Spleen (tissue), 13 donors: ENCODE measurements at places on chromosomes 6 and 20. TPM values are rescaled to one million over a fixed set of nuclear protein-coding genes. Genes with fewer than 3 reads are reported as not detected.

The TUBB2B gene
- total RNA-seq: 0.66 TPM

The BCAS1 gene
- total RNA-seq: not detected

The XKR7 gene
- 0.07 TPM for total RNA-seq

GRCh38 chr6:36885461-36886401 is at the start of gene C6orf89:
TSS of gene C6orf89 (plus strand) at chr6:36885952. CDS start at chr6:36899445, 13,493 bp downstream.
- peak; percentile 99 for DNase-seq

- no peak for DNase-seq
Measured at GRCh38 chr6:34132486-34133185, 13.3 kb downstream of the GRM4 start.

DNA sequence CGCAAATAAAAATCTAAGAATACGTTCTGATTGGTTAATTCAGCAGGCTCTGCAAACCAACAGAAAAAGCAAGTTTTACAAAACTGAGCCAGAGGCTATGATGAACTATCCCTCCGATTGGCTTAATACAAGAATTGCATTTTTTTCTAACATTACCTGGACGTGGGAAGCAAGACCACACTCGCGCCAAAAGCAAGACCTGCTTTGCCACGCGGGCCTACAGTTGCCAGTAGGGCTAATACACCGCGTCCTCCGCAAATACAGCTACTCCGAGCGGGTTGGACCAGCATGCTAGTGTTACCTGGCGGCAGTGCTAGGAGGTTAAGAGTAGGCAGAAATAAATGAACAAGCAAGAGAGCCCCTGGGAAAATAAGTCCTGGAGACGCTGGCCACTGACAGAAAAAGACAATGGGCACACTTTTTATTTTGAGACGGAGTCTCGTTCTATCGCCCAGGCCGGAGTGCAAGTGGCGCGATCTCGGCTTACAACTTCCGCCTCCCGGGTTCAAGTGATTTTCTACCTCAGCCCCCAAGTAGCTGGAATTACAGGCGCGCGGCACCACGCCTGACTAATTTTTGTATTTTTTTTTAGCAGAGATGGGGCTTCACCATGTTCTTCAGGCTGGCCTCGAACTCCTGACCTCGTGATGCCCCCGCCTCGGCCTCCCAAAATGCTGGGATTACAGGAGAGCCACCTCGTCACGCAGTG is 131.9 kb upstream of the BTN3A2 start:
- DNase-seq: peak; percentile 85

DNA sequence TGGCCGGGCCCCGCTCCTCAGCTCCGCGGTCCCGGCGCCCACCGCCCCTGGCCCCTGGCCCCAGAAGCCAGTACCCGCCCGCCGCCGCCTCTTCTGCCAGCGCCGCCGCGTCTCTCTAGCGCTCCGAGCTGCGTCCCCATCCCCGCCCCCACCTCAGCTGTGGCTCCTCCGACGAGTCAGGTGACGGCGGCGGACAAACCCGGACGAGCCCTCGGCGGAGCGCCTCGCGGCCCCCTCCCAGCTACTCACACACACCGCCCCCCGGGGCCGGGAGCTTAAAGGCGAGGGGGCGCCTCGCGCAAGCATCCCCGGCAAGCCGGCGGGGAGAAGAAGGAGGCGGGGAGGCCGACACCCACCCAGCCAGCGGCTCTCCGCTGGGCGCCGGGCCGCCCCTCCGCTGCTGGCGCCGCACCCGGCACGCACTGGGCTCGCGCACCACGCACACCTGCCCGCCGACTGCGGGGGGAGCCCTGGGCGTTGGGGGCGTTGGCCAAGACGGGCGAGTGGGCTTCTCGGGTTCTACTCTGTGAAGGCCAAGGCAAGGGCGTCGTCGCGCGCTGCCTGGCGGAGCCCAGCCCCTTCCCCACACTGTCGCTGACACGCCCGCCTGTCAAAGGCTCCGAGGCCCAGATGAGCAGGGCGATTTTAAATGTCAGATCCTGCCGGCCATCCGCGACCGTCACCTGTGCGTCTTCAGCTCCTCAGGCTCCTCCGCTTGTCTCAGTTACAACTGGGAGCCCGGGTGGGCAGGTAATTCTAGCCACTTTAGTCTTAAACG is at the start of gene SNAP91:
SNAP91 (minus strand) TSS at position 132 of the 778 bp plus-strand sequence. CDS start 1,174 bp downstream, outside the sequence.
- peak; percentile 67 for DNase-seq
